ENCODE measurements at places on chromosomes 16 and 17.
A peak's percentile ranks its signal among the peaks of the same experiment; 100 is the strongest.

GRCh38 chr17:20203761-20204263 lies 194.7 kb downstream of the SPECC1 start:
- no peak for DNase-seq

DNA sequence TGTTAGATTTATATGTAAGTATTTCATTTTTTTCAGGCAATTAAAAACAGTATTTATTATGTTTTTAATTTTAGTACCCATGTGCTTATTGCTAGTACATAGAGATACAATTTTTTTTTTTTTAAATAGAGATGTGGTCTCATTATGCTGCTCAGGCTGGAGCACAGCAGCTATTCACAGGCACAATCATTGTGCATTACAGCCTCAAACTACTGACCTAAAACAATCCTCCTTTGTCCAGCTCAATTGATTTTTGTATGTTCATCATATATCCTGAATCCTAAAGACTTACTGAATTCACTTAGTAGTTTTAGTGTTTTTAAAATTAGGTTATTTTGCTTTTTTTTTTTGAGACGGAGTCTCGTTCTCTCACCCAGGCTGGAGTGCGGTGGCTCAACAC lies 26.3 kb downstream of the SPECC1 start:
- DNase-seq: no peak

DNA sequence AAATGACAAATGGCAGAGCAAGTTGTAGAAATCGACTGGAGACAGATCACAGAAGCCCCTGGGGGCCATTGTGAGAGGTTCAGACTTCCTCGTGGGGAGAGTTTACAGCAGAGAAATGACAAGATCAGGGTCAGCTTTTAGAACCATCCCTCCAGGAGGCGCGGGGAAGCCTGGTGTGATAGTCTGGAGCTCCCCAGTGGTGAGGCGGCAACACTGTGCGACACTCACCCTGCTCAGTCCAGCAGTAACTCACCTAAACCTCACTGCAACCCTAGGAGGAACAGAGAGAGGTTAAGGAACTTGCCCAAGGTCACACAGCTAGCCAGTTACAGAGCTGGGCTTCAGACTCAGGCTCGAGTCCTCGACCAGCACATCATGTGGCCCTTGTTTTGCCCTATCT lies 123.4 kb upstream of the IRX3 start:
- no peak for DNase-seq

- no peak for DNase-seq
These were observed 3.8 kb upstream of the KCNJ12 start for GRCh38 chr17:21372256-21372954.

DNA sequence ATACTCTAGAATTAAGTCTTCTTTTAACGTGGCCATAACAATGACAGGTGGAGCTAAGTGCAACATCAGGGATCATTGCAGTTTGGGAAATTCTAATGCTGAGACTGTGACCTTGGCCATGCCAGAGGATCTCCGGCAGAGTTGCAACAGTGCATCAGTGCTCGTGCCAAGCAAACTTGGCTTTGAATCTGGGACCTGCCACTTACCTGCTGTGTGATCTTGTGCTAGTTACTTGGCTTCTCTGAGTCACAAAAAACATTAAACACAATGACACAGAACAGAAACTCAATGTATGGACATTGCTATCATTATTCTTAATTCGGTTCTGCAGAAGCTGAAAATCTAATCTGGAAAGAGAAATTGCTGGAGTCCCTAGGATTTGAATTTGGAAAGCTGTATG lies 435.5 kb upstream of the CCL2 start:
- DNase-seq: no peak

DNA sequence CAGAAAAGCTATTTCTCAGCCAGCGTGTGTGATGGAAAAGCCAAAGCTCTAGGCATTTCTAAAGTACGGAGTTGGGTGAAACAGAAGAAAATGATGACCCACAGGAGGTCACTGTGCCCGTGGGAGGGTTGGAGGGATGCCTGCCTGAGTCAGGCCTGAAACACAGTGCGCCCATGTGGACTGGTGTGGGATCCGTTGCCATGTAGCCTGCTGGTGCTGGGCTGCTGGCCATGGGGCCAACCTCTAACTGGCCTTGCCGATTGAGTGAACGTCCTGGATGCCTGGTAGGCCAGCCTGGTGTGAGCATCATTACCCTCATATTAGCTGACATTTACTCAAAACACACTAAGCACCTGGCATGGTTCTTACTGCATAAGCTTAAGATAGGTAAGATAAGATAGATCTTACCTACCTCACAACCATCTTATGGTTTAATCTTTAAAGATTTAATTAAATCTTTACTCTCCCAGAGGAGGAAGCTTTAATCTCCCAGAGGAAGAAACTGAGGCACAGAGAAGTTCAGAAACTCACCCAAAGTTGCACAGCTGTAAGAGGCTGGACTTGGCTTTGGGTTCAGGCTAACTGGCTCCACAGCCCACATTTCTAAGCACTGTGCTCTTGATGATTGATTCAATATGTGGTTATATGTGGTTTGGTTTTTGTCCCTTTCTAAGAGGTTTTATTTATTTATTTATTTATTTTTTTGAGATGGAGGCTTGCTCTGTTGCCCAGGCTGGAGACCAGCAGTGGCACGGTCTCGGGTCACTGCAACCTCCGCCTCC lies 15.7 kb downstream of the MGAT5B start:
- DNase-seq: no peak

DNA sequence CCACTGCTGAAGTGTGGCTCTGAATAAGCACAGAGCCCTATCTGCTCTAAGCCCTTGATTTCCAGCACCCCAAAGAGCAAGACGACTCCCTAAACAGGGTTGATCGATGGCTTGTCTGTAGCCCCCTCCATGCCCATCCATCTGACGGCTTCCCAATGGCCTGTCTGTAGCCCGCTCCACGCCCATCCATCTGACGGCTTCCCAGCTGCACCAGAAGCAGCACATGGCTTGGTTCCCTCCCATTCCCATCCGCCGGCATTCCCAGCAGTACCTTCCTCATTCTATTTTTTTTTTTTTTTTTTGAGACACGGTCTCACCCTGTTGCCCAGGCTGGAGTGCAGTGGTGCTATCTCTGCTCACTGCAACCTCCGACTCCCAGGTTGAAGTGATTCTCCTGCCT lies 64.5 kb downstream of the RBFOX3 start:
- DNase-seq: no peak

- no peak for DNase-seq
These were observed 99.6 kb downstream of the CA4 start for GRCh38 chr17:60249290-60249826.

DNA sequence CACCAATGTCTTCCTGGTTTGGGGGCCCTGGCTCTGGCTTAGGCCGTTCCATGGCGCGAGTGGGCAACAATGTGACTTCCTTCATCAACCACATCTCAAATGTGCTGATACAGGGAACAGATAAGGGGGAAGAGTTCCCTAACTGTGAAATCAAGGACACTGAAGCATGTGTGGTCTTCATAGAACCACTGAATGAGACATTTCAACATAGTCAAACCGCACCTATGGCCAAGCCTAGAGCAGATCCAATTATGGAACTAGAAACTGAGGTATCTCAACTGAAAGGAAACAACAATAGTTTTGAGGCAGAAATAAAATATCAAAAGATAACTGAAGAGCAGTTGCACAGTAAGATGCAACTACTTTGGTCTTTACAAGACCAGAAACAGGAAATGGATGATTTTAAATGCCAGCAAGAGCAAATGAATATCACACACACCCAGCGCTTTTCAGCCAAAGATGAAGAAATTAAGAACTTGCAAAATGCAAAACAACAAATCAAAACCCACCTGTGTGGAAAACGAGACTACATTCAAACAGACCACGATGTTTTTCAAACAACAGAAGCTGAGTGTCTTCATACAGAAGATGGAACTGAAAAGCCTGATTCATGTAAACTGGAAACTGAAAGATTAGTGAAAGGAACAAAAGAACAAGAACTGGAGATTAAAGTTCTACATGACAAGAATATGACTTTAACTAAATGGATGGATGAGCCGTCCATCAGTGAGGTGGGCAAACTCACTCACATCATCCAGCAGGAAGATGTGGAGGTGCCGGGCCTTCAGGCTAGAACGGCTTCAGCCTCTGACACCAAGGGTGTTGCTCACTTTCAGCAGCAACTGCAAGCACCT lies 18.1 kb upstream of the LCMT1 start:
- peak; percentile 20 for DNase-seq

- DNase-seq: no peak
These were observed 105.0 kb downstream of the ABCC6 start for GRCh38 chr16:16118337-16118736.

DNA sequence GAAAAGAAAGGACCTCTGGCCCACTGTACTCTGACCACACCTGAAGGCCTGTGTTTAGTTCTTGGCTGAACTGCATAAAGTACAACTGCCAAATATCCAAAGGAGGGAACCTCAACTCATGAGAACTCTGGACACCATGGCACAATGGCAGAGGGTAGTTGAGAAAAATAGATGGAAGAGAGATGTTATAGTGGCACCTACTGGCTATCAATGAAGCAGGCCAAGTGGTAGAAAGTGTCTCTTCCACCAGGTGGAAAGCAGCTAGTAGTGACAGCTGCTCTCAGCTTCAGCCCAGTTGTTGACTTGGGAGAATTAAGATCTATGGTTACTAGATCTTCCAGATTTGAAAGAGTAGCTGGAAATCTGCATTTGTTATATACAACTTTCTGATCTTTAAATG lies 3.2 kb downstream of the MED31 start:
- no peak for DNase-seq

DNA sequence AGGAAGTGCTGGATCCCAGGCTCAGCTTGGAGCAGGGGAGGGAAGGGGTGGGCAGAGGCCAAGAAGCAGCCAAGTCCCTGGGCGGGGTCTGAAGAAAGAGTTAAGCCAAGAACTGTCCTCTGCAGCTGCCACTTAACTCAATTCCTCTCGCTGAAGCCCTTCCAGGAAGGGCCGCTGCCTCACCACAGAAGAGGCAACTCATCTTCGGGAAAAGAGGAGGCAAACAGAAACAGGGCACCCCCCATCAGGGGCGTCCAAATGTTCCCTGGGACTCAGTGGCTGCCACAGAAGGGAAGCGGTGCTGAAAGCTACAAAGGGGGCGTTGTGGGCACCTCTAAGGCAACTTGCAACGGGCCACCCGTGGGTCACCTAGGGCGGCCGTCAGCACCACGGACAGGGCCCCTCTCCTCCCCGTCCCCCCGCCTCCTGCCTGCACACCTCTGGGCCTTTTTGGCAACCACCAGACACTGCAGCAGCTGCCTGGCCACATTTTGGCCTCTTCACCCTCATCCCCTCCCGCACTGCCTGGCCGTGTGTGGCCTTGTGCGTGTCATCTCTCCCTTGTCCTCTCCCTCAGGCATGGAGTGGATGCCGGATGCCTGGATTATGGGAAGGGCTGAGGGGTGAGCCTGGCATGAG lies 2.5 kb downstream of the TLCD3B start:
- no peak for DNase-seq

DNA sequence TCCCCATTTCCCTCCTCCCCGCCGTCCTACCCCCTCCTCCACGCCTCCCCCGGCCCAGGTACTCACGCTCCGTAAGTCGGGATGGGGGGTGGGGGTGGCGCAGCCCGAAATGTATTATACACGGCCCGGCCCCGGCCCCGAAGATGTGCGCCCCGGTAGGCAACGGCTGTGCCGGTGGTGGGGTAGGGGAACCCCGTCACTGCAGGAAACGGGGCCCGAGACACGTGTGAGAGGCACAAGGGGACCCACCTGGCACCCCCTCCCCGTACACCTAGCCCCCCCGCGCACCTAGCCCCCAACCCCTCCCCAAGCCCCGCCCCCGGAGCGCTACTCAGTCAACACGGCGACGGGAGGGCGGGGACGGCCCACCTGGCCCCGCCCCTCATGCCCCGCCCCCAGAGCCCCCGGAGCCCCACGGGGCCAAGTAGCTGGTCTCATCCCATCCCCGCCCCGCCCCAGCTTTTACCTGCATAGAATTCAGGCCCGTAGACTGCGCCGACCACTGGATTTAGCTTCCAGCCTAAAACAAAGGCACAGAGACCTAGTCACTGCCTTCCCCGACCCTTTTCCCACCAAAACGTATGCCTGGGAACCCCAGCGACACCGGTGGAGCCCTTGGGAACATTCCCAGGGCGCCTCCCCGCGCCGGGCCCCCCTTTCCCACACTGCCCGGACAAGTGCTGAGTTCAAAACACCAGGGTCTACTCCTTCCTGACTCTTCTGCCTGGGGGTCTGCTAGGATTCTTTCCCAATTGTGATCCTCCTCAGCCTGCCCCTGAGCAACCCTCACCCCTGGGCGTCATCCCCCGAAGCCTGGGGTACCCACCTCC lies 22.8 kb downstream of the ENGASE start:
- no peak for DNase-seq

DNA sequence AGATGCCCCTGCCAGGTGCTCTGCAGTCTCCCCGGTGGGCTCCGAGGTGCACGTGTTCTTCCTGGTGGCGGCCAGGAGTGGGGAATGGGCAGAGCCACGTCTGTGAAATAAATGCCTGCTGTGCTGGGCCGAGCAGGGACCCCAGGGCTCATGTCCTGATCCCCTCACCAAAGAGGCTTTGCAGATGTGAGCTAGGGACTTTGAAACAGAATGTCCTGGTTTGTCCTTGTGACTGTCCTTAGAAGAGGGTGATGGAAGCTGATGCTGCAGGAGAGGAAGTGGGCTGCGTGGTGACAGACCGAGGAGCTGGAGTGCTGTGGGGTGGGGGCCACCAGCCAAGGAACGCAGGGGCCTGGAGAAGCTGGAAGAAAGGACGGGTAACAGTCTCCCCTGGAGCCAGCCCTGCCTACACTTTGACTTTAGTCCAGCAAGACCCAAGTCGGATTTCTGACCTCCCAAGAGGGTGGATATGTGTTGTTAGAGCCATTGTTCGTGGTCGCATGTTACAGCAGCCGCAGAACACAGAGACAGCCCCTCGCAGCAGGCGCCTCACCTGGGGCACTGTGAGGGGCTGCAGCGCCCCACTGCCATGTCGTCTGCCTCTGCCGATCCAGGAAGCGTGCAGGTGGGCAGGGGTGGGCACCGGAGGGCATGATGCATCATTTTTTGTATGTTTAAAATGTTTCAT lies 217.9 kb upstream of the CIBAR2 start:
- DNase-seq: no peak

DNA sequence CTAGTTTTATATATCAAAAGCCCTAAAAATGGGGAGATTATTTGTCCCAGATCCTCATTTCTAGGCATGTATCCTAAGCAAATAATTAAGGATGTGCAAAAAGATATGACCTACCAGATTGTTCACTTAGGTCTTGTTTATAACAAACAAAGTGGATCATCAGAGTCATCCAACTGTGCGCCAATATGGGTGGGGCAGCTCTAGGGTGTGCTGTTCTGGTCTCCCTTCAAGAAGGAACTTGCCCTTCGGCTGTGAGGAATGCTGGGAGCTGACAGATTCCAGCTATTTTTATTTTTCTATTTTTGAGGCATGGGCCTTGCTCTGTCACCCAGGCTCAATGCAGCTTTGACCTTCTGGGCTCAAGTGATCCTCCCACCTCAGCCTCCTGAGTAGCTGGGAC lies 13.8 kb downstream of the CHP2 start:
- DNase-seq: no peak

Measured in activated naive CD4-positive, alpha-beta T cell treated with anti-CD3 and anti-CD28 coated beads, Interleukin-2, amount 50 U/mL, for 16 hours (primary cell).